ENCODE measurements at places on chromosomes 7 and 10. TPM values are rescaled to one million over a fixed set of nuclear protein-coding genes. Genes with fewer than 3 reads are reported as not detected.

NUDT13 gene
- total RNA-seq = 1.4 TPM

MKI67 gene
- 241 TPM for total RNA-seq

CALML5 gene
- not detected for total RNA-seq

MUC3A gene
- 0.29 TPM for total RNA-seq

FAM13C gene
- not detected for total RNA-seq

AUTS2 gene
- 4.0 TPM for total RNA-seq

KNDC1 gene
- 0.17 TPM for total RNA-seq

IFIT1B gene
- not detected for total RNA-seq

SYT15B gene
- total RNA-seq = 0.14 TPM

All from activated CD4-positive, alpha-beta memory T cell treated with anti-CD3 and anti-CD28 coated beads for 36 hours (primary cell).